Left colon (tissue), 2 donors: ENCODE measurements at places on chromosomes 2 and 18. TPM values are rescaled to one million over a fixed set of nuclear protein-coding genes. Genes with fewer than 3 reads are reported as not detected.

DNA sequence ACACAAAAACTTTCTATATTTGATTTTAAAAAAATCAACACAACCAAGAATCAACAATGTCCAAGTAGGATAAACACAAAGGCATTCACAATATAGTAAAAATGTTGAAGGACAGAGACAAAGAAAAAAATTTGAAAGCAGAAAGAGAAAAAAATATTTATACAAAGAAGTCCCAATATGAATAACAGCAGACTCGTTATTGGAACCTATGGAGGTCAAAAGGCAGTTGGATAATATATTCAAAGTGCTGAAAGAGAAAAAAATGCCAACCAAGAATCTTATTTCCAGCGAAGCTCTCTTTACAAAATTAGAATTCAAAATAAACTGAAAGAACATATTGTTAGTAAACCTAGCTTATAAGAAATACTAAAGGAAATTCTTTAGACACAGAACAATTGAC, 859.5 kb downstream of the LRP1B start:
- DNase-seq, result no peak

- DNase-seq, result no peak
These were observed 206.8 kb downstream of the CLIP4 start for GRCh38 chr2:29322011-29322410.

DNA sequence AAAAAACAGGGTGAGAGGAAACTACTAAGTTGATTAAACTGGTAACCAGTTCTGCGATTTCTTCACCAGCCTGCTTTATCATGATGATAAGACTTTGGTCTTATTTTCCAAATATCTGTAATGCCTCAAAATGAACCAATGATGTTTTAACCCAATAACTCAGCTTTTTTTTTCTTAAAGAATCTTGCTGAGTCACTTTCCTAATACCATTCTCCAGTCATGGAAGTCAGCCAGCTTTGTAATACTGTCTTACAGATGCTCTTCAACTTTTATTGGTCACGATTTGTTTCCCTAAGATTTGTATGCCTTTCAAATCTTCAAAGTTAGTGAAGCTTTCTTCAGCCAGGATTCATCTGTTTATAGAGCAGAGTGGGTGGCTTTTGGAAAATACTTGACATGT, 47.7 kb upstream of the SMIM21 start:
- no peak for DNase-seq

GRCh38 chr2:46050027-46050426, 247.2 kb upstream of the EPAS1 start:
- DNase-seq, result no peak

DNA sequence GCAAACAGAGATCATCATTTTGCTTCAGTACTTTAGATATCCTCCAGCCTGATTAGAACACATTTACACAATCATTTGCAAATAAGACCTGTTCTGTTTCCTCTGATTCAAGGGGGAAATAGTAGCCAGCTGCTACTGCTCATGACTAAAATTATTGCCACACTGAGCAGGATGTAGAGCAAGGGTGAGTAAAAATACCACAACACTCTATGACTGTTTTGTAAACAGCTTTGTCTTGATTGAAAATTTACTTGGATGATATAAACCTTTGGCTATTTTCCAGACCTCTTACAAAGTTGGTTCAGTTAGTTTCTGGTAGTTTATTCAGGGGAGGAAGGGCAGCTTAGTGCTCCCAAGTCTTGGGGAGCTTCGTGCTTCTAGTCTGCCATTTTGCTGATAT, 286.4 kb upstream of the CNTNAP5 start:
- no peak for DNase-seq

Gene WDR43
- total RNA-seq, result 38.2 TPM
